ENCODE measurements at places on chromosomes 11 and 22. TPM values are rescaled to one million over a fixed set of nuclear protein-coding genes. Genes with fewer than 3 reads are reported as not detected.

CTTN gene
- 0.41 TPM for polyA plus RNA-seq

BTG4 gene
- not detected for polyA plus RNA-seq

NDUFS8 gene
- 143 TPM for polyA plus RNA-seq

C22orf23 gene
- not detected for polyA plus RNA-seq

NELL1 gene
- polyA plus RNA-seq, result not detected

CALCA gene
- not detected for polyA plus RNA-seq

SMIM35 gene
- polyA plus RNA-seq, result 0.76 TPM

WT1 gene
- not detected for polyA plus RNA-seq

CARNS1 gene
- polyA plus RNA-seq, result 0.45 TPM

SPI1 gene
- polyA plus RNA-seq, result 0.28 TPM

FOLR2 gene
- polyA plus RNA-seq, result not detected

SCUBE2 gene
- polyA plus RNA-seq, result not detected

MICAL3 gene
- 0.97 TPM for polyA plus RNA-seq

SORL1 gene
- polyA plus RNA-seq, result 283 TPM

TLCD5 gene
- polyA plus RNA-seq, result 0.13 TPM

ANO1 gene
- polyA plus RNA-seq, result not detected

SELENOH gene
- polyA plus RNA-seq, result 186 TPM

C11orf52 gene
- not detected for polyA plus RNA-seq

ZNF280B gene
- 2.0 TPM for polyA plus RNA-seq

OR6T1 gene
- not detected for polyA plus RNA-seq

DNAJB7 gene
- polyA plus RNA-seq, result not detected

FKBP2 gene
- 107 TPM for polyA plus RNA-seq

WBP2NL gene
- 0.59 TPM for polyA plus RNA-seq

POTEH gene
- not detected for polyA plus RNA-seq

C11orf71 gene
- 12.8 TPM for polyA plus RNA-seq

CYB5R2 gene
- polyA plus RNA-seq, result not detected

NRXN2 gene
- polyA plus RNA-seq, result not detected

IL17REL gene
- not detected for polyA plus RNA-seq

CHADL gene
- 0.10 TPM for polyA plus RNA-seq

HBB gene
- 0.46 TPM for polyA plus RNA-seq

ATP5MG gene
- polyA plus RNA-seq, result 595 TPM

LIF gene
- polyA plus RNA-seq, result not detected

SEC14L6 gene
- polyA plus RNA-seq, result not detected

P2RX6 gene
- 0.19 TPM for polyA plus RNA-seq

ABTB2 gene
- not detected for polyA plus RNA-seq

CD3G gene
- polyA plus RNA-seq, result 131 TPM

C11orf16 gene
- polyA plus RNA-seq, result 0.10 TPM

CRYBA4 gene
- polyA plus RNA-seq, result not detected

ACRV1 gene
- polyA plus RNA-seq, result not detected

OR8G5 gene
- polyA plus RNA-seq, result not detected

MPZL3 gene
- polyA plus RNA-seq, result 12.3 TPM

APOL3 gene
- 109 TPM for polyA plus RNA-seq

OR8D4 gene
- not detected for polyA plus RNA-seq

APOA4 gene
- polyA plus RNA-seq, result not detected

CAPN1 gene
- polyA plus RNA-seq, result 127 TPM

NXPE1 gene
- polyA plus RNA-seq, result not detected

SYCE3 gene
- not detected for polyA plus RNA-seq

GLB1L2 gene
- polyA plus RNA-seq, result 0.43 TPM

TMEM45B gene
- polyA plus RNA-seq, result 14.0 TPM

MS4A6E gene
- polyA plus RNA-seq, result not detected

CASP1 gene
- 126 TPM for polyA plus RNA-seq

MMP11 gene
- polyA plus RNA-seq, result 1.1 TPM

OR51B5 gene
- not detected for polyA plus RNA-seq

Data from CD4-positive, alpha-beta memory T cell (primary cell).